Osteoblast (primary cell): ENCODE measurements at places on chromosomes 7 and 10. TPM values are rescaled to one million over a fixed set of nuclear protein-coding genes. Genes with fewer than 3 reads are reported as not detected.

Gene TACR2
- total RNA-seq = 0.29 and 0.36 TPM in 2 replicates

Gene ABCC2
- total RNA-seq = 1.5 and 1.8 TPM in 2 replicates

Gene CXCL12
- total RNA-seq = 288 and 358 TPM in 2 replicates

Gene ADAM8
- total RNA-seq = 1.2 and 2.2 TPM in 2 replicates

Gene FGFBP3
- total RNA-seq = 0.72 and 1.2 TPM in 2 replicates

Gene COL26A1
- total RNA-seq = not detected in 2 replicates

Gene NACAD
- total RNA-seq = 0.59 and 0.72 TPM in 2 replicates

Gene FRA10AC1
- total RNA-seq = 8.7 and 28.3 TPM in 2 replicates

Gene DNAJC30
- total RNA-seq = 2.9 TPM in 2 replicates

Gene MCU
- 35.7 and 42.7 TPM in 2 replicates for total RNA-seq

Gene AGBL3
- 2.2 and 2.7 TPM in 2 replicates for total RNA-seq

Gene TRA2A
- 23.6 and 25.7 TPM in 2 replicates for total RNA-seq

Gene ANKRD61
- total RNA-seq = not detected in 2 replicates

Gene TMEM72
- not detected in 2 replicates for total RNA-seq

Gene AMPH
- total RNA-seq = 1.1 and 4.4 TPM in 2 replicates

Gene AEBP1
- total RNA-seq = 219 and 267 TPM in 2 replicates

Gene TMEM254
- total RNA-seq = 8.7 and 12.1 TPM in 2 replicates

Gene CYP3A4
- not detected in 2 replicates for total RNA-seq

Gene UPK3B
- 0.88 and 1.4 TPM in 2 replicates for total RNA-seq

Gene IGF2BP3
- total RNA-seq = 2.5 and 2.7 TPM in 2 replicates

Gene LRRN3
- 2.2 and 2.4 TPM in 2 replicates for total RNA-seq

Gene PRKAR2B
- 2.4 and 2.5 TPM in 2 replicates for total RNA-seq

Gene BMPER
- 9.7 and 11.2 TPM in 2 replicates for total RNA-seq

Gene ARL4A
- 20.6 and 25.3 TPM in 2 replicates for total RNA-seq

Gene PLCE1
- 6.2 and 7.7 TPM in 2 replicates for total RNA-seq

Gene FFAR4
- total RNA-seq = not detected in 2 replicates

Gene NRP1
- total RNA-seq = 173 and 200 TPM in 2 replicates

Gene PVRIG
- total RNA-seq = not detected in 2 replicates

Gene LLCFC1
- not detected in 2 replicates for total RNA-seq

Gene SPDYE5
- total RNA-seq = under 0.01 TPM in 1 of 2 replicates, not detected in the other

Gene UCN3
- total RNA-seq = not detected in 2 replicates

Gene TMEM273
- 0.59 TPM in 1 of 2 replicates, not detected in the other for total RNA-seq

Gene ERVW-1
- total RNA-seq = not detected in 2 replicates

Gene ZNF32
- total RNA-seq = 34.7 and 36.2 TPM in 2 replicates

Gene VIPR2
- total RNA-seq = not detected in 2 replicates

Gene VAX1
- total RNA-seq = not detected in 2 replicates

Gene PIK3CG
- not detected in 2 replicates for total RNA-seq

Gene MINDY4
- 8.5 and 10.5 TPM in 2 replicates for total RNA-seq

Gene NODAL
- not detected in 2 replicates for total RNA-seq

Gene SLC18A2
- total RNA-seq = under 0.01 TPM in 1 of 2 replicates, not detected in the other

Gene CYCS
- 21.5 and 22.8 TPM in 2 replicates for total RNA-seq

Gene PDZD7
- 0.72 and 1.2 TPM in 2 replicates for total RNA-seq

Gene PLOD3
- 78.7 and 81.8 TPM in 2 replicates for total RNA-seq

Gene ASAH2B
- 3.3 and 3.5 TPM in 2 replicates for total RNA-seq

Gene UTF1
- not detected in 2 replicates for total RNA-seq

Gene LIPM
- not detected in 2 replicates for total RNA-seq

Gene ZNF853
- total RNA-seq = under 0.01 TPM in 2 replicates
